Inflammatory macrophage treated with lipopolysaccharide for 4 hours (primary cell): ENCODE measurements at places on chromosomes 1 and 21.
A peak's percentile ranks its signal among the peaks of the same experiment; 100 is the strongest.

DNA sequence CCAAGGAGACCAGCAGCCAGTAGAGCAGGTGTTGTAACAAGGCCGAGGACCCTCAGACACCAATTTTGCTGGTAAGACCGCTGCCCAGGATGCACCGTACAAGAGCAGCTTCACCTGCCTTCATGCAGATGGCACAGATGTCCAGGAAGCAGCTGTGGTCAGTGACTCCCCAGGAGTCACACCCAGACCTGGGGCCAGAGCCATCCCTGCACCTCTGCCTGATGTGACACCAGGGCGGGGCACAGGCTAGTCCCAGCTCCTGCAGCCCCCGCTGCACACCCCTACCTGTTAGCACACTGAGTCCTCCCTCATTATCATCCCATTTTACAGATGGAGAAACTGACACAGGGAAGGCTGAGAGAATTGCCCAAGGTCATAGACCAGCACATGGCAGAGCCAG lies 16.3 kb upstream of the KCNAB2 start:
- DNase-seq = no peak

DNA sequence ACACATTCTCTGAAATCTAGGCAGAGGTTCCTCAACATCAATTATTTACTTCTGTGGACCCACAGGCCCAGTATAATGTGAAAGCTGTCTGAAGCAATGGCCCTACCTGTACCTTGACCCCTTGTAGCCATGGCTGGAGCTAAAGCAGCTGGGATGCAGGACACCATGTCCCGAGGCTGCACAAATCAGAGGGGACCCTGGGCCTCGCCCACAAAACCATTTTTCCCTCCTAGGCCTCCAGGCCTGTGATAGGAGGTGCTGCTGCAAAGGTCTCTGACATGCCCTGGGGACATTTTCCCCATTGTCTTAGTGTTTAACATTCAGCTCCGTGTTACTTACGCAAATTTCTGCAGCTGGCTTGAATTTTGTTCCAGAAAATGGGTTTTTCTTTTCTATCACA lies 110.5 kb downstream of the BRINP3 start:
- no peak for DNase-seq

- DNase-seq = no peak
These were observed 139.8 kb downstream of the NCAM2 start for GRCh38 chr21:21137986-21138385.

DNA sequence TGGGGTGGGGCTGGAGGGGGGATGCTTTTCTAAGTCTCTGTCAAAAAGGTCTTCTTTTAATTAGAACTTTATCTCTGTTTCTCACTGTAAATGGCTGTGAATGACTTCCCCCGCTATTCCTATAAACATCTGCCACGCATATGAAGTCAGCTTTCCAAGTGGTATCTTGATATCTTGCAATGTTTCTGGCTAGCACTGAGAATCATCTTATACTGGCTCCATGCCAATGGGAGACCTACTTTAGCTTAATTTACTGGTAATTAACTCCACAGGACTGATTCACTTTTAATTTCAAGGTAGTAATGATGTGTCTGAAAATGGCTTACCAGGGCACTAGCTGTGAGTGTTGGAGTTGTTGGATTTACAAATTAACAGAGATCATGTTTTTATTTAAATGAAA lies 4.3 kb downstream of the GPR88 start:
- DNase-seq = no peak

GRCh38 chr1:8580566-8580965 lies 236.9 kb downstream of the RERE start:
- DNase-seq = no peak

DNA sequence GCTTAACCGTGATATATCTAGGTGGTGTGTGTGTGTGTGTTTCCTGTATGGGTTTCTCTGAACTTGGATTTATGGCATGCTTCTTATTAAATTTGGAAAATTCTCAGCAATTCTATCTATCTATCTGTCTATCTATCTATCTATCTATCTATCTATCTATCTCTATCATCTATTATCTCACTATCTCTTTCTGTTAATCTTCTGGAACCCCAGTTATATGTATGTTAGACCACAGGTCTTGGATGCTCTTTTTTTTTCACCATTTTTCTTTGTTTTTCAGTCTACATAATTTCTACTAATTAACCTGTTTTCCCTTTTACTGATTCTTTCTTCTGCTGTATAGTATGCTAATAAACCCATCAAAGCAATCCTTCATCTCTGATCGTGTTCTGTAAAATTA lies 538.0 kb downstream of the PTPRU start:
- DNase-seq = no peak

GRCh38 chr1:218317061-218317460 lies 28.1 kb upstream of the TGFB2 start:
- no peak for DNase-seq

DNA sequence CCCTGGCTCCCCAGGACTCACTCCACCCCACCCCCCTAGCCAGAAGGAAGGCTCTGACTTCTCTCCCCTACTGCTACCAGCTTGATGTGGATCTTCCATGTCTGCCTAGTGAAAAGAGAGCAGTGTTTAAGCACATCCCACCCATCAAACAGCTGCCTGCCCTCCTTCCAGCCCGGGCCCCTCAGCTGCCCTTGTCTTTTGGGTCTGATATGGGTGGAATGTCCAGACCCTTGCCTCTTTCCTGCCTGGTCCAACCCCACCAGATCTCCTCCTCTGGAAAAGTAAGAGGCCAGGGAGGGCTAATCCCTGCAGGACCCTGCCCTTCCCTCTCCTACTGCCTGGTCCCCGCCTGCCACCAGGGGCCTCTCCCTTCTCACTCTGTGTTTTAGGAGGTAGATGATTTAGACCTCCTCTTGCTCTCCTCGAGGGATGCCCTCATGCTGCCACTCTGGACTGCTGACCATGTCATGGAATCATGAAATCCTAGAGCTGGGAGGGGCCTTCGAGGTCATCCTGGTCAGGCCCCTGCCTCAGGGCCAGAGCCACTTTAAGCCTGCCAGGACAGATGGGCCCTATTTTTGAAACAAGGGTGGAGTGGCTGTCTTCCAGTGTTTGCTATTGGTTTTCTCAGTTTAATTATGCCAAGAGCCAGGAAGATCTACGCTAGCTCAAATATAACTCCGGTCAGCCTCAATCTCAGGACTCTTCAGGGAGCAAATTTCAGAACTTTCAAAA lies 15.8 kb upstream of the HSPG2 start:
- no peak for DNase-seq

GRCh38 chr1:6163973-6164617 lies 16.0 kb downstream of the CHD5 start:
- no peak for DNase-seq

- DNase-seq = peak; percentile 93
These were observed 7.9 kb downstream of the CSTB start for GRCh38 chr21:43767984-43768867.

- DNase-seq = no peak
These were observed 46.1 kb downstream of the MEGF6 start for GRCh38 chr1:3564921-3565831.

DNA sequence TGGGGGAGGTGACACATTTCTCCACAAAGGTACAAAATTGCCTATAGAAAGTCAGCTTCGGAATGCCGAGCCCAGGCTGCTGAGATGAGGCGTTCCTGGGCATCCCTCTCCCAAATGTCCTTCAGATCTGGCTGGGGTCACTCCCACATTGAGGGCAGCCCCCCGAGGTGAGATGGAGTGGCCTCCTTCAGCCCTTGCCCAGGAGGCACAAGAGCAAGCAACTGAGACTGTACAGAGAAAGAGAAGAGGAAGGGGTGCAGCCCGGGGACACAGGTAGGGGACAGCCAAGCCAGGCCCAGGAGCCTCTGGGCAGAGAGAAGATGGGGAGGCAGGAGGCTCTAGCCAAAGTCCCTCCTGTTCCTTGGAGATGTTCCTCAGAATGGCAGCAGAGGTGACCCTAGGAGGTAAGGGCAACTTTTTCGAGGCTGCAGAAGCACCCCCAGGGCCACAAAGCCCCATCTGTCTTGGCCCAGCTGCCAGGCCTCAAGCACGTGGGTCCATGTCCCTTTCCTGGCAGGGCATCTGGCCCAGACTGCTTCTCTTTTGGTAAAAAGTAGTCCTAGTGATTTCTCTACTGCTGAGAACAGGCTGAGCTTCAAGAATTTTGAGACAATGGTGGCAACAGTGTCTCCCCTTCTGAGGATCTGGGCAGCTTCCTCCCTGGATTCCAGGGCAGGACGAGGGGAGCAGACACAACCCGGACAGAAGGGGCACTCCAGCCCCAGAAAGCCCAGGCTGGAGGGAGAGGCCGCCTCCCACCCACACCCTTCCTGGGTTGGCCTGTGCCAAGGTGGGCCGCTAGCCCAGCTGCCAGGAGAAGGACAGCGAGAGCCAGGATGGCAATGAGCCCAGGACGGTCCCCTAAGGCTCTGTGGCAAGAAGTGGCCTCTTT lies 68.0 kb downstream of the LRRN2 start:
- no peak for DNase-seq

GRCh38 chr1:64073705-64074104 lies 129.7 kb upstream of the UBE2U start:
- no peak for DNase-seq

- DNase-seq = no peak
These were observed 17.6 kb downstream of the TEX35 start for GRCh38 chr1:178530502-178530901.

DNA sequence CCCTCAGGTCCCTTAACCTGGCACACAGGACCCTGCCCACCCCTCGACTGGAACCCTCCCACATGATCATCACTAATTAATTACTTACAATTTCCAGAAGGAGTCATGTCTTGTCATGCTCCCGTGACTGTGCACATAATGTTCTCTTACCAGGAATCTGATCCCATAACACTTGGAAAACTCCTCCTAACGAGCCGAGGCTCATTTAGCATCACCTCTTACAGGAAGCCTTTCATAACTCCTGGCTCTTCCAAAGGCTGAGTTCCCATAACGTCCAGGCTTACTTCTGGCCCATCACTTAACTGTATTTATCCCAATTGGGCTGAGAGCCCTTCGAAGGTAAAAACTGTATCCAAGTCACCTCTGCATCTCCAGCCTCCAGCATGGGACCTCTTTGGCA lies 147.9 kb upstream of the JUN start:
- DNase-seq = no peak

- no peak for DNase-seq
These were observed 29.1 kb downstream of the CENPF start for GRCh38 chr1:214632091-214632490.

- no peak for DNase-seq
These were observed 90.0 kb downstream of the EPHB2 start for GRCh38 chr1:22800629-22801028.

DNA sequence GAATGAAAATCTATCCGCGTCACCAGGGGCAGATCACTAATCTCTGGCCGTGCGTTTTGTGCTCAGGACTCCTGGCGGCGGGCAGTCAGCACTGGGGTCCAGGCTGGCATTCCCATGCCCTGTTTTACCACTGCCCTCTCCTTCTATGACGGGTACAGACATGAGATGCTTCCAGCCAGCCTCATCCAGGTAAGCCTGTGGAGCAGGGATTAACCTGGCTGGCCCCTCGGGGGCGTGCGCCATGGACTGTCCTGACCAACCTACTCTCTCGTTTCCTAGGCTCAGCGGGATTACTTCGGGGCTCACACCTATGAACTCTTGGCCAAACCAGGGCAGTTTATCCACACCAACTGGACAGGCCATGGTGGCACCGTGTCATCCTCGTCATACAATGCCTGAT lies 10.9 kb upstream of the CENPS start:
- no peak for DNase-seq

DNA sequence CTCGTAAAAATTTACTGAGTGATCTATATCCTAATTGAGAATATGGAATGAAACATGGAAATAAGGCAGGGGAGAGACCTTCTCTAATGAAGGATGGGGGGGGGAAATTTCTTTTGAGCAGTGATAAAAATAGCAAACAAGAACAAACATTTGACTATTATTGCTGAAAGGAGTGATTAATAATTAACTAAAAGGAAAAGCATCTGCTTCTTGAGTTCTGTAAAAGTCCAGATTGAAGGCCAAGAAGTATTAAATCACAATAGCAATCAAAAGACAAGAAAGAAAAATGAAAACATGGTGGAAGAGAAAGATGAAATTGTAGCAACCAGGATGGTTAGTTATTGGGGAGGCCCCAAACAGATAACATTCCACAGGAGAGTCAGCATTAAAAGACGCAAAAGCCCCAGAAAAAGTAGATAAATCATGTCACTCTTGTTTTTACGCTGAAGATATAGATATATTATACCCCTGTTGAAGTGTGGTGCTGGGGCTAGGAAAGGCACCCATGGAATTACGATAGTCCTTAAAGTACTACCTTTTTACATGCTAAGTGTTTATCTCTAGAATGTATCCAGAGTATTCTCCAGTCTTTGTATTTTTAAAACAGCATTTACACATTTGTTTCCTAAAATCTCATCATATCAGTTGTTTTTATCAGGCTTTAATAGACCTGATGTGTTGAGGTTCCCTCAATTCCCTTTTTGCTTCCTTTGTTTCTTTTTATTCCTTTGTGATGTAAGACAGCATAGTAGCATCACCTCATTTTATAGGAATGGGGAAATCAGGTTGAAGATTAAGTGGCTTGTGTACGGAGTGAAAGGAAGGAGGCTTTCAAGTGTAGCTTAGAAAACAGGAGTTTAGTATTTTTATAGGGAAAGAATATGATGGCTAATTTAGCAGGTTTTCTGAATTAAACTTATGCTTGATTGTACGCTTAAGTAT lies 28.9 kb downstream of the DISP1 start:
- DNase-seq = no peak

- no peak for DNase-seq
These were observed 83.5 kb downstream of the TOMM20 start for GRCh38 chr1:235045034-235045690.

- no peak for DNase-seq
These were observed 82.9 kb downstream of the TBX15 start for GRCh38 chr1:118905196-118905595.

- no peak for DNase-seq
These were observed 31.4 kb upstream of the PAXBP1 start for GRCh38 chr21:32802954-32803353.

- DNase-seq = no peak
These were observed 55.1 kb upstream of the EFHD2 start for GRCh38 chr1:15354580-15354965.

- DNase-seq = no peak
These were observed 36.1 kb downstream of the DPH5 start for GRCh38 chr1:100989306-100990077.

DNA sequence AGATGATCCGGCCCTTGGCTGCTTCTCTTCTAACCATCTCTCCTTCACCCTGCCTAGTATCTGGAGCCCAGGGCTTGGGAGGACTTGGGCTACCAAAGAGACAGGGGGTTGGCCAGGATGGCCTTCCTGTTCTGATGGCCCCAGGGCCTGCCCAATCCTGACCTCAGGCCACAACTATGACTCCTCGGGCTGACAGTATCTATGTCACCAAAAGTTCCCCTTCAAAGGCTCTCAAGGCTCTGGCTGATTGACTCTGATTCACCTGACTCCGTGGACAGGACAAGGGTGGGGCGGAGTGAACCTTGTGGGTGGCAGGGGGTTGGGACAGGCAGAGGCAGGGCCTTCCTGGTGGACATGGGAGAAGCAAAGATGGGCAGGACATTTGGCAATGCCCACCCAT lies 12.7 kb downstream of the MEF2D start:
- peak; percentile 80 for DNase-seq
